ENCODE measurements at places on chromosomes 2 and 18.

DNA sequence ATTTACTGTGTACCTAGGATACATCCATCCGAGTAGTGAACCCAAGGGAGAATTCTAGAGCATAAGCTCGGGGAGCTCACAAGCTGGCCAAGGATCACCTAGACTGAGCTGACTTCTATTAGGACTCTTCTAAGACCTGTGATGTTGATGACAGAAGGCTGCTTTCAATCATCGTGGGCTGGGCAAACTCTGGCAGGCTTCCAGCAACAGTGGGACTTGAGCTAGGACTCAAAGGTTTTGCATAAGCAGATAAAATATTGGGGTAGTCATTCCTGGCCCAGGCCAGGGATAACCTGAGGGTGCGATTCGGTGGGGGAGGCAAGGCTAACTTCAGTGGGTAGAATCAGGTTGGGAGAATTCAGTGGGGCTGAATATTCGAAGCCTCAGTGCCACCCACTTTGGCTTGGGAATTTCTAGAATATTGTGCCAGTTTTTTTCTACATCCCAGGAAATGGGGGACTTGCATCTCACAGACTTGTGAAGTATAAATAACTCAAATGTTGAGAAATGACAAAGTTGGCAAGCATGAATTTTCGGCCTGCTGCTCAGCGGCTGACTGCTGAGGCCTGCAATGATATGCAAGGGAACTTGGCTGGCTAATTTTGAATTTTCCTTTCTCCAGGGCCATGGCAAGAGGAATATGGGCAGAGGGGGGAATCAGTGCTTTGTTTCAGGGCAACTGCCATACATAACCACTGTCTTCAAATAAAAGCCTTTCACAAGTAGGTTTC, 274.3 kb downstream of the PRKCE start:
- no peak for DNase-seq

DNA sequence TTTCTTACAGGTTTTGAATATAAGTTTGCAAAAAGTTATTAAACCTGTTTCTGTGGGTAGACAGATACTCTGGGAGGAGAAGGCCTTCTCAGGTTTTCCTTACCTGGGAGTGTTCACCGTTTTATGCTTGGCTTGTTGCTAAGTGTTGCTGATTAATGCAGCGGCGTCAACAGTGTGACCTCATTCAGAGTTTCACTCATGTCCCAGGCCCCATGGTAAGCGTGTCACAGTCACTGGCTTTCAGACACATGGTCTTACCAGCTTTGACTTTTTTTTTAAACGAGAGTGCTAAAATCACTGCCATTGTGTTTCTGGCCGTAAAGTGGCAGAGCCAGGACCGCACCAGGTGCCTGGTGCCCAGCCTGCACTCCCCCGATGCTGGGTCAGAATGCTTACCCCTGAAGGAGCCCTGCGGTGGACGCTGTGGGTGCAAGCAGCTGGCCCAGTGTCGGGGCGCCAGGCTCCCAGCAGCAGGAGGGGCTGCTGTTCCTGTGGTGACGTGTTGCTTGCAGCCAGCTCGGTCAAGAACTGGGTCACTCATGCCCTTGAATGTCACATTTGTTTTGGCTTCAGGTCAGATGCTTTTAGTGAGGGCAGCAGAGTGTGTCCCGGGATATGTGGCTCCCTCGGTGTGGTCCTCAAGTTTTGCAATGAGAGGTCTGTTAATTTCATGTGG, 3.5 kb downstream of the CAPN10 start:
- no peak for DNase-seq

GRCh38 chr18:2009942-2010697, 561.2 kb downstream of the METTL4 start:
- no peak for DNase-seq

- peak; percentile 60 for DNase-seq
Measured at GRCh38 chr18:48833701-48834412, 116.9 kb downstream of the SMAD7 start.

DNA sequence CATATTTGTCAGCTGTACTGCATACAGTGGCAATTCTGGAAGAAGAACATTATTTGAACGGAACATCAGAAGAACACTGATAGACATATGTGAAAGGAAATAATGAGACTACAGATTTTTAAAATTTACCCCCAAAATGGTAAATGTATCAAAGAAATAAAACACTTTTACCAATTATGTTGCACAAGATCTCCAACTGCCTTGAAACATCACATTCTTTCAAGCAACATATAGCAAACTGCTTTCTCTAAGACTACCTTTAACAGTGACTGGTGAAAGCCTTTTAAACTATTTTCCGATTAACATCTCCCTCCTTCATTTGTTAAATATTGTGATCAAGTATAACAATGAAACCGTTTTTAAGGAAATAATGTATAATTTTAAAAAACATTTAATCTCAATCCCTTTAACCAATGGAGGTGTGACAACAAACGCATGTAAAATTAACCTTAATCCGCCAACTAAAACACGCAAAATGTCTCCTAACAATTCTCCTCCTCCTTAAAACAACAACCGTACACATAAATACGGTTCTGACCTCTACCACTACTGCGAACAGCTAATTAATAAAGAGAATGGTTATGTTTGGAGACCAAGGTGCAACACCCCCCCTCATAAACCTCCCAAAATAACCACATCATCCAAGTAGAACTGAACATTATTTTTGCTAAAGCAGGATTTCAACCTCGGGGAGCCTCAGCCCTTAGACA, 2.4 kb downstream of the FBXO11 start:
- no peak for DNase-seq

DNA sequence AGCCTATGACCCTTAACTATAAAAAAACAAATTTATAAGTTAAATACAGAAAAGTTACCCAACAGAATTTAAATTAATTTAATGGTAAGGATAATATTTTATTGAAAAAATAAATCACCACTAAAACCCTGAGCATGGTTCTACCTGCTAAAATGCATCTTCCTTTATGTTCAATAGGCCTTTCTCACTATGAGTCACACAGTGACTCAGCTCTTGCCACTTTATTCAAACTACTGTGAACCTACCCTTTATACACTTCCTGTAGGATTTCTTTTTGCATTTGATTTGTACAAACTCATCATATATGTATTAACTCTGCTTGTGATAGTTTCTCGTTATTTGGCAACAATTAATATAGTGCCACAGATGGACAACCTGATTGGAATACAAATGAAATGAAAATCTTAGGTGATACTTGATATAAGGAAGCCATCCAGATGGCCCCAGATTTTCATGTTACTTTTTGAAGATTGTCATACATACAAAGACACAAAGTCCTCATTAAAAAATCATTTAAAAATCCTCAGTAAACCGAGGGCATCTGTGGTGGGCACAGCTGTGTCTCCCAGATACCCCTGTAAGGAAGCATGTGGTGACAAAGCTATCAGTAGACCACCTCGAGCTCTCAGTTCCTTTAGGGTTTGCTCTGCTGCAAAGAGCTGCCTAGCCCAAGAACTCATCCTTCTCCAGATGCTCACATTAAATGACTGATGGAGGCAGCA, 55.2 kb upstream of the COBLL1 start:
- DNase-seq, result no peak

Measured in stimulated activated CD4-positive, alpha-beta T cell treated with anti-CD3 and anti-CD28 coated beads, Interleukin-2, amount 100 ng/mL, for 24 hours (primary cell).